ENCODE measurements at places on chromosomes 4 and X.

GRCh38 chrX:153832728-153833127 is 2.4 kb upstream of the PDZD4 start:
- no peak for DNase-seq

- DNase-seq: no peak
Observed at GRCh38 chrX:127571834-127572233, 480.4 kb downstream of the ACTRT1 start.

DNA sequence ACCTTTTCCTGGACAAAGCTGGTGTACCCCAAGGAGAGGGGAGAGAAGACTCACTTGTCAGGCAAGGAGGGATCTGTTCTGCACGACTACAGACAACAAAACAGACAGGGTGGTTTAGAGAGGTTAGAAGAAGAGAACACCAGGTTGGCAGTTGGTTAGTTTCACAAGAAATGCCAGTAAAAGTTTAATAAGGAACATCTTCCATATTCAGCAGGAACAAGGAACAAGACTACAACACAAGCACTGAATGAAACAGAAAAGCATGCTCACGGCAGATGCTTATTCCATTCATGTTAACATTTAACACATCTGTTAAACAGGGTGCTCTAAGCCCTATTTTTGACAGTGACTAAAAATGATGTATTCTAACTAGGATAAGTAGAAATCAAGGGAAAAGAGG is 158.2 kb downstream of the WDFY3 start:
- DNase-seq: no peak

DNA sequence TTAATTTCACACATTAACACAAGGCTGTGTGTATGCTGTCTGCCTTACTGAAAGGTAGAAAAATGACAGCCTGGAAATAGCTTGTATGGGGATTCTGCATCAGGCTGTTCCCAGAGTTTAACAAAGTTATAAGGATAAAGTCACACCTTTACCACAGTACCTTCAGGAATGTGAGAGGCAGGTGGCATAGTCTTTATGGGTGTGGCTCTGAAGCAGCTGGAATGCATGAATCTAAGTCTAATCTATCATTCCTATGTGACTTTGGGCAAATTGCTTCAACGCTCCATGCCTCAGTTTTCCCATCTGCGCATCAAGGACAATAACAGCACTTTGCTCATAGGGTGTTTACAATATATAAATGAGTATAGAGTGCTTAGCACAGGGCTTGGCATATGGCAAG is 84.2 kb upstream of the EGFL6 start:
- no peak for DNase-seq

DNA sequence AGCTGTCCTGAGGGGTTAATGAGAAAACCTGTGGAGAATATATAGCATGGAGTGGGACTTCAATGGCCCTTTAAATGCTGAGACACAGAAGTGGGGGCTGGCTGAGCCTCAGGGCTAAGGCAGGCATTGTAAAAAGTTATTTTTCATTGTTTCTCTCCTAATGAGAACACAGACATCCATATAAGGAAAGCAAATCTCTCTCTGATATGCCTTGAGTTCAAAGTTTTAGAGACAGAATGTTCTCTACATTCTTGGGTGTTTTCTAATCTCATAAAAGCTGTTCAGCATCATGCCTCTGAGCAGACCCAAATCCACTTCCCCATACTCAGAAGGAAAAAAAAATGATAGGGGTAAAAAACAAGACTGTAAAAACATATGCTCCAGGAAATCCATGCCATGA is 16.8 kb upstream of the RAB40A start:
- DNase-seq: no peak

All from stimulated activated CD4-positive, alpha-beta T cell treated with anti-CD3 and anti-CD28 coated beads, Interleukin-12 subunit alpha, Interleukin-12 subunit beta, amount 100 ng/mL, for 24 hours (primary cell).